Iris pigment epithelial cell (primary cell): ENCODE measurements at places on chromosomes 7 and 10.

DNA sequence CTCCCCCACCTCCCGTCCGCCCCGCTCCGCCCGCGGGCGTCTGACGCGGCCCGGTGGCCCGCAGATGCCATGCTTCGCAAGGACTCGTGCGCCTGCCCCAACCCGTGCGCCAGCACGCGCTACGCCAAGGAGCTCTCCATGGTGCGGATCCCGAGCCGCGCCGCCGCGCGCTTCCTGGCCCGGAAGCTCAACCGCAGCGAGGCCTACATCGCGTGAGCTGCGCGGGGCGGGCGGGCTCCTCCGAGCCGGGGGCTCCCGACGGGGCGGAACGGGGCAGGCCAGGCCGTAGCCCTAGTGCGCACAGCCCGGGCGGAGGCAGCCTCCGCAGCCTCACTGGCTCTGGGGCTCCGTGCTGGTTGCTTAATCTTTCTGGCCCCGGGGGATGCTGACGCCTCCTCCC, 2.8 kb downstream of the ASIC3 start:
- peak; percentile 79 for DNase-seq

DNA sequence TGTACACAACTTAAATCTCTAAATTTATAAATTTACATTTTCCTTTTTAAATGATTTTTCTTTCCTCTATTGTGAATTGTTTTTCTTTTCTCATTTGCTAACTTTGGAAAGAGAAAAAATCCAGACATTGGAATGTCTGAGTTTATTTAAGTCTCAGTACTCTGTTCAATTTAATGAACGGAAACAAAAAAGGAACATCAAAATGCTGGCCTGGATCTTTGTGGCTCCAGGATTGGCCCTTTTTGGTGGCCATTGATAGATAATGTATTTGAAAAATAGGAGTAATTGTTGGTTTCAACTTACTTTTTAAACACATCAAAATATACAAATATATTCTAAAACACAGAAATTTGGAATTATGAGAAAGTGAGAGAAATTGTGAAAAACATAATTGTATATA, 336.0 kb downstream of the SUGCT start:
- peak; percentile 49 for DNase-seq

GRCh38 chr7:43905956-43906330, 453 bp downstream of the URGCP start:
- DNase-seq: peak; percentile 34

DNA sequence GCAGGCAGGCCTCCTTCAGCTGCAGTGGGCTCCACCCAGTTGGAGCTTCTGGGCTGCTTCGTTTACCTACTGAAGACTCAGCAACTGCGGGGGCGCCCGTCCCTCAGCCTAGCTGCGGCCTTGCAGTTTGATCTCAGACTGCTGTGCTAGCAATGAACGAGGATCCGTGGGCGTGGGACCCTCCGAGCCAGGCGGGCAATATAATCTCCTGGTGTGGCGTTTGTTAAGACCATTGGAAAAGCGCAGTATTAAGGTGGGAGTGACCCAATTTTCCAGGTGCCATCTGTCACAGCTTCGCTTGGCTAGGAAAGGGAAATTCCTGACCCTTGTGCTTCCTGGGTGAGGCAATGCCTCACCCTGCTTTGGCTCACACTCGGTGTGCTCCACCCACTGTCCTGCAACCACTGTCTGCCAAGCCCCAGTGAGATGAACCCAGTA, 159.2 kb upstream of the FOXP2 start:
- DNase-seq: no peak

- no peak for DNase-seq
Measured at GRCh38 chr7:39539816-39540215, 26.4 kb upstream of the YAE1 start.

DNA sequence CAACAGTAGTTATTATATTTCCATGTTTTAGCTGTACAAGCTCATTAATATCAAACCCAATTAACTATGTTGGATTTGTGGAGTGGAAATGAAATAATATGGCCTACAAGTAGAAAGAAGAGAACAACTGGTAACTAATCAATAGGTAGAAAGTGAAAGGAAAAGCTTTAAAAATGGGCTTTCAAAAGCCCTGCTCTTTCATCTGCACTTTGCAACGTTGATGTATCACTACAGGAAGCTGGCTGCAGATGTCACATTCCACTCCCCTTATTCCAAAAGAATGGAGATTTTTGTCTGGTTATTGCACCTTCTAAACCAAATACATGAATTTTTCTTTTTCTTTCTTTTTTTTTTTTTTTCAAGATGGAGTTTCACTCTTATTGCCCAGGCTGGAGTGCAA, 11.7 kb upstream of the MKI67 start:
- DNase-seq: no peak

- DNase-seq: peak; percentile 77
Measured at GRCh38 chr10:119233821-119234220, 26.4 kb downstream of the GRK5 start.

DNA sequence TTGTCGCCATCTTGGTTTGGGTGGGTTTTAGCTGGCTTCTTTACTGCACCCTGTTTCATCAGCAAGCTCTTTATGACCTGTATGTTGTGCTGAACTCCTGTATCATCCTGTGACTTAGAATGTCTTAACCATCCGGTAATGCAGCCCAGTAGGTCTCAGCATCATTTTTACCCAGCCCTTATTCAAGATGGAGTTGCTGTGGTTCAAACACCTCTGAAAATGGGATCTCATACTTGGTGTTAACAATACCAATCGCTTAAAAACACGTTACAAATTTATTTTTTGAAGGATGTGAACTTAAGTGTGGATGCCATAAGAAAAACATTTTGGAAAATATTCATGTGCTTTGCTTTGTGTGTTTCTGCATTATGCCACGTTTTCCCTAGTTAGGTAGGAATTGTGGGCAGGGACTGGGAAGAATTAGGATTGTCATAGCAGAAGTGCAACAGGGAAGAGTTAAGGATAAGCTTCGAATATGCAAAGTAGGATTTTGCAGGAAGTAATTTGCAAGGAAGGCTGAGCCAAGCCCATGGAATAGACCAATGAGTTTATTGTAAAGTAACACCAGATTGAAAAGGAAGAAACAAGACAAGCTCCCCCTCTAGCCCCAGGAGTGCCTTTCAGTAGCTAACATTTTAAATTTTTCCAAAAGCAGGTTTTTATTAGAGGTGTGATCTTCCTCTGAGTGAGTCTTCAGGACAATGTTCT, 56.4 kb downstream of the PRR15 start:
- DNase-seq: no peak

DNA sequence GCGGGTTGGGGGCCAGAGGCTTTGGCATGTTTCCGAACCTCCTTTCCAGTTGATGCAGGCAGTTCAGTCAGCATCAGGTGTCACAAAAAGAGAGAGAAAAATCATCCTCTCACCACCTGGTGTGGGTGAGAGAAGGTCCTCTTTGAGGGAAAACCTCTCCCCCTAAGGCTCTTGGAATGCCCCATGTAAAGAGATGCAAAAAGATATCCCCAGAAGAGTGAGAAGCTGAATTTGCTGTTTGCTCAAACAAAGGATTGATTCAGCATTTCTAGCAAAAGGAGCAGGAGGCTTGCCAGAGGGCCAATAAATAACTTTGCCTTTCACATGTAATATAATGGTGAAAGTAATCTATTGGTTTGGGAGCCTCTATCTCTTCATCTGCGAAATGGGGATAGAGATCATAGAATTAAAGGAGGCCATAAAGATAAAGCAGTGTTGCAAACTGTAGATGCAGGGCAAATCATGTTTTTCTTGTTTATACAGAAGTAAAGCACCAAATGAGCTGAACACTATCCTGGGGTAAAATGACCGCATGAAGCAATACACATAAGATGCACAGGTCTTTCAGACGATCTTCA, 425.9 kb downstream of the LRMDA start:
- DNase-seq: no peak

GRCh38 chr7:34928052-34928451, 109.2 kb downstream of the DPY19L1 start:
- peak; percentile 30 for DNase-seq

DNA sequence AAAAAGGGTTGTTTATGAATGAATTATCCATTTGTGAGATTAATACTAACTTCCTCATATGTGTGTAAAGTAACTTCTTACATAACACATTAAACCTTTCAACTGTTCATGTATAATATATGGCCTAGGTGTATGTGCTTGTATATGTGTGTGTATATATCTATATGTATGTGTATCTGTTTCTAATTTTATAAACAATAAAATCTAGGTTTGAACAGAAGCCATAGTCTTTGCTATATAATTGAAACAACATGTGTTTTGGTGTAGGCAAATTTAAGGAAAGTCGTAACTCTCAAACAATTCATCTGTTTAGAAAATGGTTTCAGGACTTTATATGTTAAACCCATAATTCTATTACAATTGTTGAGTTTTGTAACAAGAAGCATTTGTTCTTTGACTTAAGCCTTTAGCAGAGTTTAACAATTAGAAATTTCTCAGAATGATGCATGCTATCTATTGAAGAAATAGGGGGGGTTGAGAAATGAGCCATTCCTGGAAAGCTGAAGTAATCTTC, 103.3 kb downstream of the BBS9 start:
- no peak for DNase-seq

- DNase-seq: no peak
Measured at GRCh38 chr7:29327455-29327854, 132.9 kb downstream of the CHN2 start.

GRCh38 chr7:47584536-47584895, 2.6 kb upstream of the TNS3 start:
- no peak for DNase-seq

DNA sequence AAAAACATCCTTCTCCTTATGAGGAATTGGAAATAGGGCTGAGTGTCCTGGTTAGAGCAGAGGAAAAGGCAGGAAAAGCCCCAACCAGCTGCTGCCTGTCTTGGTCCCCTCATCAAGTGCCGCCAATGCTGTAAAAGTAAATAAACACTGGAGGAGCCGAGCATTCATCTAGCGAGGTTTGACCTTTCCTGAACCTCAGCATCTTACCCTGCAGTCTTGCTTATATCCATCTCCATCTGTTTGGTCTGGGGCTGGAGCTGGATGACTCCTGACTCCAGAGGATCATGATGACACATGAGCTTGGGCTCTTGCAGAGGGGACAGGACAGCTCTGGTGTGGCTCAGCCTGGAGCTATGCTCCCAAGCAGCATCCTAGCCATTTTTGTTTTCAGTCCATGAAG, 501.1 kb downstream of the TNS3 start:
- peak; percentile 43 for DNase-seq

- DNase-seq: no peak
Measured at GRCh38 chr7:104536956-104537355, 208.6 kb downstream of the LHFPL3 start.

DNA sequence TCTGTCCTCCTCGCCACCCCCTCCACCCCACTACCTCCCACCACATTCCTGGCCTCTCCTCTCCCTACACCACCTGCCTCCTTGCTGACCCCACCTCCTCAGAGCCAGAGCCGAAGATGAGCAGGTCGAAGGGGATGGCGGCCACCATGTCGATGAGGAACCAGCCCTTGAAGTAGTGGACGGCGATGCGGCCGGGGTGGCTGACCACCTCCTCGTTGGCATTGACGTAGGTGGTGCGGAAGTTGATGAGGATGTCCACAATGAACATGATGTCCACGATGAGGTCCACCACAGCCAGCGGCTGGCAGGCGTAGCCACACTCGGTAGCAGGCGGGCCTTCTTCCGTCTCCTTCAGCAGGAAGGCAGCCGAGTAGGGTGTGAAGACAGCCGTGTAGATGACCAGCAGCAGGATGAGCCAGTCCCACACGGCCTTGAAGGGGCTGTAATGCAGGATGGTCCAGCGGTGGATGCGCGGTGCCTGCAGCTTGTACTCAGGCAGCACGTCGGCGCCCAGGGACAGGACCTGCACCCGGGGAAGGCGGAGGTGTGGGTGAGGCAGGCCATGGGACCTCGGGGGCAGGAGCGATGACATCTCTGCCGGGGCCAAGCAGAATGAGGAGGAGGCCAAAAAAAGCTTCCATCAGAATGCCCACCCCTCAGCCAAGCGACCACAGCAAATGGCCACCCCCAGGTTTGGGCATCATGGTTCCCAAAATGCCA, 25.6 kb downstream of the KCNH2 start:
- DNase-seq: no peak

DNA sequence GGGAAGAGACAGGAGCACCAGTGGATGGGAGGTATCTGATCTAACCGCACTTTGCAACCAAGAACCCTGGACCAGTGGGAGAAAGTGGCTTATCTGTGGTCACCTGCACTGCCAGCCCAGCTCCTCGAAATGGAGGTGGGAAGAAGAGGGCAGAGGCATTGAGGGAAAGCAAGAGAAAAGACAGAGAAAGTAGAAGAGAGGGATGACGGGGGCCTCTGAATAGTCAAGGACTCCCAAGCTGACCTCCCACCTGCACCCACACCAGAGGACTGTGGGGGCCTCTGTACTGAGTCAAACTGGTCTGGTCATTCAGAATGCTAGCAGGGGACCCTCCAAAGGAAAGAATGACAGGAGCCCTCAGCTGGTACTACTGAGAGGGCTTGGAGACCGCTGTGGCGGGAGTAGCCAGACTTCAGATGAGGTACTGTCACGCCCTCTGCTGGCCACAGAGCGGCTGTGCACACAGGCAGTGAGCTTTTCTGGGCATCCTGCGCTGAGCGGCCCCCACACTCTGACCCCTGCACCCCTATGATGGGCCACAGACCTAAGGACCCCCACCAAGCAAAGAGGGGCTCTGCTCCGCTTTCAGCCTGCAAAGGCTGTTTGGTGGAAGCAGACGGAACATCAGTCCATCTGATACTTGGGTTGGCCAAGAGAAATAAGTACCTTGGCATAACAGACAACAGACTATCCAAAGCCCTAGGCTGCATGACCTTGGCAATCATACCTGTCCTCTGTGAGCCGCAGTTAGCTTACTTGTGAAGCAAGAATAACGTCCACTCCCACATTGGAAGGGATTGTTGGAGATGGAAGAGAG, 112.9 kb downstream of the COL13A1 start:
- peak; percentile 61 for DNase-seq

DNA sequence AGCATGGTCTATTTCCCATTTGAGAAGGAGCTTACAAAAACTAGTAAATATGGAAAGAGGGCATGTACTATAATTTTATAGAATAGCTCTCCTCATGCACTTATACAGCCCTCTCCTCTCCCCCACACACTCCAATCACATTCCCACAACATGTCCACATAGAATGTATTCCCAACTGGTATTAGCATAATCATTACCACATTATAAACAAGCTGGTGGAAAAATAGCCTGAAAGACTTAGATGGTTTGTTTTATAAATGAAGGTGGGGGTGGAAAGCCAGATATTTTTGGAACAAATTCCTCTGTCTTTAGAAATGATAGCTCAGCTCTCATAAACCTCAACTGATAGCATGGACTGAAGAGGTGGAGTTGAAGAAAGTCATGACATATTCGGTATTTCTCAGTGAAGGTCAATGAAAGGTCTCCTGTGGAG, 410.1 kb downstream of the SUGCT start:
- DNase-seq: peak; percentile 36
